GM03348 (cell line): ENCODE measurements at places on chromosomes 16 and 17.

DNA sequence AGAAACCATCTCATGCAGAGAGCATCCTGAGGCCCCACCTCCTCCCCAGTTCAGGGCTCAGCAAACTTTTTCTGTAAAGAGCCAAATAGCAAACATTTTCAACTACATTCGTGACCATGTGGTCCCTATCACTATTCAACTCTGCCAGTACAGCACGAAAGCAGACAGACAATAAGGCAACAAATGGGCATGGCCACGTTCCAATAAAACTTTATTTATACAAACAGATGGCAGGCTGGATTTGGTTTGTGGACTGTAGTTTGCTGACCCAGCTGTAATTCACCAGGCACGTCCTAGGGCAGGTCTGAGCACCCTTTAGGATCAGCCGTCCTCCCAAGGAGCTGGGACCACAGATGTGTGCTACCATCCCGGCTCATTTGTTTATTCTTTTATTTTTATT is 27.1 kb upstream of the GPRC5C start:
- DNase-seq = no peak

DNA sequence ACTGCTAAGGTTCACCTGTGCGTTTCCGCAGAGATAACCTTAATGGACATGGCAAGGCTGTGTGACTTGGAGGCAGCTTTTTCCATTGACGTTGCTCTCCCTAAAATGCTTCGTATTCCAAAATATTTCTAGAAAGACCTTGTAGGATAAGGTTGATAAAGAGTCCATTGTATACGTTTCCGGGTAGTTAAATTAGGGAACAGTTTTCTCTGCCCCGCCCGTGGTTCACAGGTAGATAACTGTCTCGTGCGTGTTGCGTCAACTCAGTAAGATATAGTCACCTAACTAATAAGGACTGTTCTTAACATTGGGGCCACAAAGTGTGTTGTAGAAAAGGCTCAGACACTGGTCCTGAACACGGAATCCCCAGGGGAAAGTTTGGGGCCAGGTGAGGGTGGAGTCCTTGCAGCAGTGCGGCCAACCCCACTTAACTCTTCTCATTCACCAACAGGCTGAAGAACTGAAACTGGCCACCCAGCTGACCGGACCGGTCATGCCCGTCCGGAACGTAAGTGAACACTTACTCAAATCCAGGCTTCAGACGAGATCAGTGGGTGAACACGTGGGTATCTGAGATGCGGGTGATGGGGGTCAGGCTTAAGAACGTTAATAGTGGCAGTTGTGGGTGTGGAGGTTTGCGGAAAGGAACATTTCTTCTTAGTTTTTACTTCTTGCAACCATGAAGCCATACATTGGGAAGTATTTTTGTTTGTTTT is 1.6 kb downstream of the RPL13 start:
- no peak for DNase-seq

DNA sequence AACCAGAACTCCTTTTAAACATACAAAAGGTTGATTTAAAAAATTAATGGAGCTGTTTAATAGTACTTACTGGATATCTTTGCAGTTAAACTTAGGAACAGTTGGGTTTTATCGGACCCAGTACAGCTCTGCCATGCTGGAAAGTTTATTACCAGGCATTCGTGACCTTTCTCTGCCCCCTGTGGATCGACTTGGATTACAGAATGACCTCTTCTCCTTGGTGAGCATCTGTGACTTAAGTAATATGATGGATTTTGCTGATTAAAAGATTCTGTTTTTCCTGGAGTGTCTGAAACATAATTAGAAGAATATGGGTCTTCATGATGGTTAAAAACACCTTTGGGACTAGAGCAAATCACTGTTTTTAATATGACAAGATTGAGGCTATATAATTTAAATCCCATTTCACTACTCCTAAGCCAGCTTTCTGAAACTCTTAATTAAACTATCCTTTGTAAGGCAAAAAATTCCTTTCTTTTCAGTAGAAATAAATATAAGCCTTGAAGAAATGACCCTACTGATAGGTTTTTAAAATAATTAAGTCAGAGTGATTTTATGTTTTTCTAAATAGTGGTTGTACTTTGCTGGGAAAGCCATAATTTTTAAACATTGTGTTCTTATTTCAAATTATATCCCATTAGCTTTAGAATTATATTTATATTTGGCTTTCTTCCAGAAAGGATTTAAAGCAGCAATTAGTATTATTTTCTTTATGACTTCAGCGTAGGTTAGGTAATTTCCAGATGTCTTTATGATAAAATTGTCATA is 45.7 kb upstream of the KPNB1 start:
- no peak for DNase-seq

- no peak for DNase-seq
Observed at GRCh38 chr17:3385869-3386816, at the start of gene OR3A2. OR3A2 (minus strand) TSS chr17:3386308.

DNA sequence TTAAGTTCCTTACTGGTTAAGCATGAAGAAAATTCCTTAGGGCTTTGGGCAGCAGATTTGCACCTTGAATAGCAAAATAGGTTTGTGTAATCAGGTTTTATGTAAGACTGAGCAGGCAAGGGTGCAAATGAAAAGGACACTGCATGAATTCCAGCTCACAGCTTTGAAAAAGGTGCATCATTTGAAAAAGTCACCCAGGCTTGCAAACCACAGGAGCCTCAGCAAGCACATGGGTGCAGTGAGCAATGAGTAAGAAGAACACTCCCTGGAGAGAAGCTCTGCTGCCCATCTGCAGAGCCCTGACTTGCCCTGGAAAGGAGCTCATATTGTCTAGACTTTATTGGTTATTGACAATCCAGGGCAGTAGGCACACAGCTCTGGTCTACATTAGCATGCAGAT is 165.6 kb upstream of the KCNJ16 start:
- peak; percentile 44 for DNase-seq

GRCh38 chr16:60107437-60107836 is 1373.3 kb upstream of the GOT2 start:
- peak; percentile 78 for DNase-seq

DNA sequence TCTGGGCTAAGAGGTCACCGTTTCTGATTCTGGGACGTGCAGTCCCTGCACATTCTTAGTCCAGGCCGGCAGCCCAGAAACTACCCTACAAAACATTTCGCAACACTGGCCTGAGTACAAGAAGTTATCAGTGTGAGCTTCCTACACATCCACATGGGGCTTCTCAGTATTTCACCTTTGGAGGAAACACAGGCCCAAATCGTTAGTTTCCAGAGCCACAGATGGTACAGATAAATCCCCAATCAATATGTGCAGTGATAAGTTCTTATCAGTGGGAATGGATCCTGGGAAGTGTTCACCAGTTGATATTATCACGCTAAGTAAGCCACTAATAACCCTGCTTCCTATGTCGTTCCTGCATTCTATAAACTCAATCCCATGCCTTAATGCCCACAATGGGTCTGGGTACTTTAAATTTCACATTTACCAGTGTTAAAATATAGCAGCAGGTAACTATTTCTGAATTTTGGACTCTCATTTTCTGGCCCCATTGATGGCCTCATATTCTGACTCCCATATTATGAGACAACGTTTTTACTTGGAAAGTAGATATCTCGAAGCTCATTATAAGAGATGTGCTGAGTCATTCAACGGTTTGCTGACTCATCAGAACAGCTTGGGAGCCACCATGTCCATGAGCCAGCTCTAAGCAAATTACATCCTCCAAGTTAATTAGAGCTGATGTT is 370.2 kb upstream of the MAF start:
- DNase-seq = no peak

DNA sequence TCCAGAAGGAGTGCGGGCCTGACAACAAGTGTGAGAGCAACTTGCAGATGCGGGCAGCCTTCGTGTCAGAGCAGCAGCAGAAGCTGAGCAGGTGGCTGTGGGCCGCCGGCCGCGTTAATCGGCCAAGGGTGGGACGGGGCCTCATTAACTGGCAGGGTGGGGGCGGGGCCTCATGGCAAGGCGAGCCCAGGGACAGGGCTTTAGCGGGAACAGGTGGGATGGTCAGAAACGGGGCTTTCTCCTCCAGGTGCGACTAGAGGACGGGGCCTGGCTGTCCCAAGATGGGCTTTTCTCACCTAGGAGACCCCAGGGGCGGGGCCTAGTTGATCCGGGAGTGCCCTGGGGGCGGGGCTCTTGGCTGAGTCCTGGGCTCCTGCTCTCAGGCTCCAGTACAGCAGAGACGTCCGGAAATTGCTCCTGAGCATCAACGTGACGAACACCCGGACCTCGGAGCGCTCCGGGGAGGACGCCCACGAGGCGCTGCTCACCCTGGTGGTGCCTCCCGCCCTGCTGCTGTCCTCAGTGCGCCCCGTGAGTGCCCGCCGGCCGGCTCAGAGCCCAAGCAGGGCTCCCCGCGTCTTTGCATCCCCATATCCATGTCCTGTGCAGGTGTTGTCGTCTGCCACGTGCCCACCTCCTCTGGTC is 18.4 kb upstream of the PDK2 start:
- no peak for DNase-seq

- DNase-seq = no peak
Observed at GRCh38 chr16:69928856-69929400, 22.2 kb upstream of the CLEC18A start.

- DNase-seq = peak; percentile 74
Observed at GRCh38 chr16:54939510-54940278, 9.0 kb downstream of the IRX5 start.

- DNase-seq = peak; percentile 51
Observed at GRCh38 chr16:17173281-17173680, 297.5 kb downstream of the XYLT1 start.

GRCh38 chr17:43701318-43701743 is 39.6 kb upstream of the MEOX1 start:
- DNase-seq = peak; percentile 26

DNA sequence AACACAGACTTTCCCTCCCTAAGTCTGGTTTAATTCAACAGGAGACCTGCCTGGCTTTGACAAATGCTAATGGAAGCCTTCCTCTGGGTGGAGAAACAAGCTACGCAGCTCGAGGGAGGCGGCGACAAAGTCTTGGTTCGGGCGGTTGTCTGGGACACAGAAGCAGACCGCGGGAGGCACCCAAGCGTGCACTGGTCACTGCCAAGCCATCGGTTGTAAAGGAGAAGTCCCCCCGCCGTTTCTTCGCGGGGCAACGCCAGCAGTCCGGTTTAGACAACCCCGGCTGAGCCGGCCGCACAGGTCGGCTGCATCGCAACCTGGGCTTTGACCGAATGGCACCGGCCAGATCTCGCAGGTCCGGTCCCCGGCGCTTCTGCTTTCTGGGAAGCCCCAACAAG is 586 bp downstream of the GLYR1 start:
- peak; percentile 64 for DNase-seq

GRCh38 chr17:48527547-48527932 is 3.3 kb downstream of the HOXB1 start:
- DNase-seq = no peak

- DNase-seq = no peak
Observed at GRCh38 chr17:65668211-65668610, 106.8 kb upstream of the AXIN2 start.

GRCh38 chr16:73289232-73289631 is 241.3 kb upstream of the ZFHX3 start:
- no peak for DNase-seq

- no peak for DNase-seq
Observed at GRCh38 chr16:4682084-4682591, 11.2 kb upstream of the NUDT16L1 start.

DNA sequence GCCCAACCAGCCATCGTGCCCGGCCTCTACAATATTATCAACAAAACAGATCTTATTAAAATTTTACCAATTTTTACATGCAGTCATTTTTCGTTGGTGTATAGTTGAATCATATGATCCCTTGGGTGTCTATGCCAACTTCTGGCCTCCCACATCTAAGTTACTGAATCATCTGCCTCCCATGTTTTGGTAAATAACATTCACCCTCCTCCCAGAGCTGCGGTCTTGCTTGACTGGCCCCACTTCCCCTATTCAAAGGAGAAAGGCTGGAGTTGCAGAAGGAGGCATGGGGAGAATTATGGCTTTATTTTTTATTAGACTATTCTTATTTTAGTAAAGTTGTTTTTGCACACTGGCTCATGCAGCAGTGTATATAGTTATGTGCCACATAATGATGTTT is 18.5 kb upstream of the CCL23 start:
- no peak for DNase-seq

- peak; percentile 82 for DNase-seq
Observed at GRCh38 chr17:332558-333322, 19.9 kb downstream of the RPH3AL start.

- DNase-seq = peak; percentile 33
Observed at GRCh38 chr17:68794636-68795434, 160.4 kb downstream of the ABCA8 start.
